ENCODE measurements at places on chromosomes 5 and 9. TPM values are rescaled to one million over a fixed set of nuclear protein-coding genes. Genes with fewer than 3 reads are reported as not detected.

The TMEM171 gene
- total RNA-seq, result 1.7 TPM

The CD14 gene
- 1.5 TPM for total RNA-seq

DNA sequence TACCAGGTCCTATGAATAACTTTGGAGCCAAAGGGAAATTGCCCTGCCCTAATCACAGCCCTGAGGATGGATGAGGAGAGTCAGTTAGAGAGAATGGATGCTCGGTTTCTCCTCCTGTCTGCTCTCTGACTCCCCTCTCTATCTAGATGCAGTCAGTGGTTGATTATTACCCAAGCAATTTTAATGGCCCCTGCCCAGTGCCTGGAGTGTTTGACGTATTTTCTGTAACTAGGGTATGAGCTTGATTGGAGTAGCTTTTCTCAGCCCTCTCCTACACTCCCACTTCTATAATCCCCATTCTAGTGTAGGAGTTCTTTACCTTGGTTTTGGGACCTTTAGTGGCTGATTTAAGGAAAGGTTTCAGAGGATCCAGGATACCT lies 60.4 kb downstream of the DOCK2 start:
- DNase-seq, result no peak

GRCh38 chr9:3848445-3849114 lies 322.8 kb upstream of the RFX3 start:
- DNase-seq, result no peak

The KIAA1958 gene
- total RNA-seq, result 3.5 TPM

GRCh38 chr5:17918373-17919104 lies 284.3 kb downstream of the TAF11L14 start:
- DNase-seq, result no peak

DNA sequence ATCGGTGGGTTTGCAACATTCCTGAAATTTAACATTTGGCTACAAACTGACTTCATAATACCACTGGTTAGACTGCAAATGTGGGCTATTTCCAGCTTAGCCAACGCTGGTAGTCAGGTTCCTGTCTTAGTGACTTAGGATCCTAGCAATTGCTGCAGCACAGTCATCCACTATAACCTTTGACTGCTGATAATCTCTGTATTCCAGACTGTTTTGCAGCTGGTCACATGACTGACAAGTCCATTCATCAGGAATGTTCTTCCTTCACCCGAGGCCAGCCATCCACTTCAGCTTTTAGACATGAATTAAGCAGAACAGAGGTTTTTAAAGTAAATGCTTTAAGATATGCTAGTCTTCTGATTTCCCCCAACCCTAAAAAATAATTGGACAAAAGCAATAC lies 425.9 kb upstream of the MPDZ start:
- DNase-seq, result peak; percentile 15

The EQTN gene
- total RNA-seq, result not detected

DNA sequence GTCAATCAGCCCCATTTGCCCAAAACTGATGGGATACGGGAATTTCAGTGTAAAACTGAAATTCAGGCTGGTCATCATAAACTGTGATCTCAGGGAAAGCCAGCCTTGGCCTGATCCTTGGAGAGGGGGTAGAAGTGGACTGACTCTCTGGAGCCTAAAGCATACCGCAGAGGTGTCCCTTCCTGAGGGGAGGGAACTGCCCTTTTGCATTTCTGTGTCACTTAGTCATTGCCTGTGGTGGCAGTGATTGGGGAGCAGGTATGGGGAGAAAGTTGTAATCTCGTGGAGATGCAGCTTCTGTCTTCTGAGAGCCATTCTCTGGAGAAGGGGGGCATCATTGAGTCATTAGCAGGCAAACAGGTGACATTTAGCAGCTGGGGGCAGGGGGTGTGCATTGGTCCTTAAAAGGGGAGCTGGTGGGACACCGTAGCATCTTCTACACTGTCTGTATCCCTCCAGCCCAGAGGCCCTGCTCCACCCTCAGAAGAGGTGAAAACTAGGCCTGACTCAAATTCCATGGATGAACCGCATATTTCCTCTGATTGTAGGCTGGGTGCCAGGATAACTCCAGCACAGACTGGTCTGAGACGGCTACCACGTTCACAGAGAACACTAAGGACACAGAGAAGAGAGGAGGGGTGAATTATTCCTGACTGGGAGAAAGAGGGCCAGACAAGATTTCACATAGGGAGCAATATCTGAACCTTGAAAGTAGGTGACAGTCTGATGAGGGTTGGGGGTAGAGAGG lies 143.3 kb downstream of the SEC61B start:
- DNase-seq, result peak; percentile 73

DNA sequence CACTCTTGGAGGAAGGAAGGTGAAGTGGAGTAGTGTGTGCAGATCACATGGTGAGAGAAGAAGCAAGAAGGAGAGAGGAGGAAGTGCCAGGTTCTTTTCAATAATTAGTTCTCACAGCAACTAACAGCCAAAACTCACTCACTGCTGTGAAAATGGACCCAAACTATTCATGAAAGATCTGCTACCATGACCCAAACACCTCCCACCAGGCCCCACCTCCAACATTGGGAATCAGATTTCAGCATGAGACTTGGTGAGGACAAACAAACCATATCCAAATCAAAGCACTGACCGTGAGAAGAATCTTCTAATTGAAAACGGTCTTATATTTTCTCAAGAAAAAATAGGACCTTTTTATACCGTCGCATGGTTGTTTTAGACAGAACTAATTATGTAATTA lies 468.7 kb upstream of the TYRP1 start:
- DNase-seq, result no peak

The PRRX2 gene
- 34.2 TPM for total RNA-seq

The CSF1R gene
- total RNA-seq, result 0.26 TPM

- peak; percentile 50 for DNase-seq
Observed at GRCh38 chr9:136373300-136374182, at the start of gene CARD9. CARD9 (minus strand) TSS chr9:136373669; CDS start chr9:136372078, 1,591 bp downstream.

DNA sequence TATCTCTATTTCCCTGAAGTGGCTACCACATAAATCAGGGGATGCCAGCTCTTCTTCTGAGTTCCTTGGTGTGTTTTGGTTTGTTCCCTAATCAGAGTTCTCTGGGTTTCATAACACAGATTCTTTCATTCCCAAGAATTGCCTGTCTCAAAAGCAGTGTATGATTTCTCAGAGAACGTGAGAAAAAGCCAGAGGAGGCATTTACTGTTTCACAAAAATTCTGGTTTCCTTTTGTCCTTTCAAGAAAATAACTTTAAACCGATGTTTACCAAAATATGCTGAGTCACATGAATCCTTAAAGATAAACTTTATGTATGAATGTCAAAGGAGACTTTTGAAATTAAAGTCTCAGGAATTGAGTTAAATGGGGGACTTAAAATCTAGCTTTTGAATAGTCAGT lies 314.3 kb downstream of the EBF1 start:
- DNase-seq, result no peak

- no peak for DNase-seq
Observed at GRCh38 chr9:78858266-78858665, 561.3 kb downstream of the PSAT1 start.

The PCDHB13 gene
- 4.5 TPM for total RNA-seq

DNA sequence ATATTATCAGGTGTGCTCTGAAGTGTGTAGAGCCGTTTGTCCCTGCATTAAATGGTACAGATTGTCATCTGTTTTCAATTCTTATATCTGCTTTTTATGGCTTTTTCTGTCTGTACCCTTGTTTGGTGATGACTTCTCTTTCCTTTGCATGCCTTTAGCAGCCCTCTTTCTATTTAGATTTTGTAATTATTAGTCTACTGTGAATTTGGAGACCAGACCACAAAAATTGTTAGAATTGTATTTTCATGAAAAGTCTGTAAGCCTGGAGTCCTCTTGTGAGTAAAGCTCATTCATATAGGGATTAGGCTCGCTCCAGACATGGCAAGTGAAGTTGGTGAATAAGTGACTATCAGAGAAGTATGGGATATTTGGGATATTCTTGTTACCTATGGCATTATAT lies 41.7 kb downstream of the NFX1 start:
- no peak for DNase-seq

DNA sequence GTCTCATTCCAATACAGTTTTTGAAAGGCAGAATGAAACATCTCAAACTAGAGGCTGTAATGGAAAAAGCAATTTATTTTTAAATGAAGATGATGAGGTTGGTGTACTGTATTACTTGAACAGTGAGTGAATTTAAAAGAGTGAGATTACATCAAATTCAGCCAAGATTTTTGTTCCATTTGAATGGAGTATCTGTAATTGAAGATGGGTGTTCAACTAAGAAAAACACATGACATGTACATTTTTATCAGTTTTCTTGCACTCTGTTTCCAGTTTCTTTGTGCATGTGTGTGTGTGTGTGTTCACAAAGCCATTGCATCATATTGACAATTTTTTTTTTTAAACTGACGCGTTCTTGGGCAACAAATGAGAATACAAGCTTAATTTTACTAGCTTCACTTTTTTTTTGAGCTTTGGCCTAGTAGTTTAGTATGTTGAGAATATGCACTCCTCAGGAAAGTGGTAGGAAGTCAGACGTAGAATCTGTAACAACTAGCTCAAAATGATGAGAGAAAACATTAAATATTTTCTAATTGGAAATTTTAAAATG lies 243.5 kb downstream of the MAST4 start:
- DNase-seq, result no peak

GRCh38 chr5:172151661-172152210 lies 36.3 kb downstream of the STK10 start:
- DNase-seq, result no peak

DNA sequence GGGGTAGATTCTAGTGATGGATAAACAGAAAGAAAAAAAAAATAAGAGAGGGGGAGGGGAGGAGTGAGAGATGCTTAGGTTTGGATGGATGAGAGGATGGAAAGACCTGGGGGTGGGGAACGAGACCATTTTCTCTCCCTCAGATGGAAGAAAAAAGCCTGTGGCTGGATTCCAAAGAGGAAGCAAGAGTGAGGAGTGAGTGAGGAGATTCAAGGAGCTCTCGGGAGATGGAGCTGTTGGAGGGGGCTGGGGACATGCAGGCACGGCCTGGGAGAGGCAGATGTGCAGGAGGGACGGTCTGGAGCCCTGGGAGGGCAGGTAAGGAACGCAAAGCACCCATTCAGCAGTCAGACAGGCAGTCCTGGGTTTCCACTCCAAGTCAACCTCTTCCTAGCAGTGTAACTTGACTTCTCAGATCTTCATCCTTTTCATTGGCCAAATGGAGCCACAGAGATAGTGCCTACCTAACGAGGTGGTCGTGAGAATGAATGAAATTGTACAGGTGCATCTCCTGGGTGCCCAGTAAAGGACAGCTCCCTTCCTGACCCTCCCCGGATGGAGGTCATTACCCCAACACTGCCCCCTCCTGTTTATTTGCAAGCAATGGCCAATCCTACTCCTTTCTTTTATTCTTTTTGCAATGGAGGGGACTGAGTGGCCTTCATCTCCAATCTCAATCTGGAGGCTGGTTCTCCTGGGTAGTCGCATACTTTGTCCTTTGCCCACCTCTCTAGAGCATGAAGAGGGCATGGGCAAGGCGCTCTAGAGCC lies 52.2 kb downstream of the PCDH1 start:
- no peak for DNase-seq

The CD274 gene
- 11.9 TPM for total RNA-seq

DNA sequence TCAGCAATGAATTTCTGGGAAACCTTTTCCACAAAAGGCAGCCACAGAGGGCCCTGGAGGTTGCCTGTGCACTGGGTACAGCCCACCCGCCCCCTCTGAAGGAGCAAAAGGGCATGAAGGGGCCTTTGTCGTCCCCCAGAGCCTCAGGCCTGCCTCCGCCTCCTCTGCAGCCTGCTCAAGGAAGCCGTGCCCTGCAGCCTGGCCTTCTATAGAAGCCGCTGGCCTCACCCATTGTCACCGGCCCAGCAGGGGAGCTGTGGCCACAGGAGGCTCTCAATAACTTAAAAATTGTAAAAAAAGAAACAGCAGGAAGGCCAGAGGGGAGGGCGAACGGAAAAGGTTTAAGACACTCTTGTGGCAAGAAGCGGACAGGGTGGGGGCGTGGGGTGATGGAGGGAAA lies 213.3 kb downstream of the IRX2 start:
- DNase-seq, result no peak

DNA sequence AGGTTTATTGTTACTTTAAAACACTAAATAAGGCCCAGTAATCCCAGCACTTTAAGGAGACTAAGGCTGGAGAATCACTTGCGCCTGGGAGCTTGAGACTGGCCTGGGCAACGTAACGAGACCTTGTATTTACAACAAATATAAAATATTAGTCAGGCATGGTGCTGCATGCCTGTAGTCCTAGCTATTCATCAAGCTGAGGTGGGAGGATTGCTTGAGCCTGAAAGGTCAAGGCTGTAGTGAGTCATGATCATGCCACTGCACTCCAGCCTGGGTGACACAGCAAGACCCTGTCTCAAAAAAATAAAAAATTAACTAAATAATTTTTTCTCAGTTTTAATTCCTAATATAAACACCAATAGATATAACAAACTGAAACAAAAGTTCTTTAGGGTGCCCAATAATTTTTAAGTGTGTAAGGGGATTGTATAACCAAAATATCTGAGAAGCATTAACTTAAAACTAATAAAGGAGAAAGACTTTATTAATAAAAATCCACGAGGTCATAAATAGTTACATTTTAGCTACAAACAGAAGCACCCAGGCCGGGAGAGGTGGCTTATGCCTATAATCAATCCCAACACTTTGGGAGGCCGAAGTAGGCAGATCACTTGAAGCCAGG lies 32.7 kb downstream of the FAM13B start:
- peak; percentile 41 for DNase-seq

- peak; percentile 41 for DNase-seq
Observed at GRCh38 chr9:127567035-127567729, 44.9 kb upstream of the STXBP1 start.

DNA sequence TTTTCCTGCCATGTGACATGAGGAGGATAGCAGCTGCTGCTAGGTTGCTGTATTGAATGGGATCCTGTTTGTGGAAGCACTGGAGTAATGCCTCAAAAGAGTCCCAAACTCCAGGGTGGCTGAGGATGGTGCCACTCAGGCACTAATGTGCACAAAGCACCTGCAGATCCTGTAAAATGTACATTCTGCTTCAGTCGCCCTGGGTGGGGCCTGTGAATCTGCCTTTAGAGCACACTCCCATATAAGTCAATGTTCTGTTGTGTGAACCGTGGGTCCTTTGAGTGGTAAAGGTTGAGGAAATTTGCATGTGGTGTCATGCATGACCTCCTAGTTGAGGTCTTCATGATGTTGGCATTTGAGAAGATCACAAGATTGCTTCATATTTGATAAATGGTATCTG lies 31.6 kb upstream of the ANKRD18A start:
- no peak for DNase-seq

The MYO10 gene
- 99.4 TPM for total RNA-seq

GRCh38 chr5:4511996-4512656 lies 628.0 kb upstream of the ADAMTS16 start:
- no peak for DNase-seq

GRCh38 chr9:23596913-23597634 lies 229.0 kb downstream of the ELAVL2 start:
- DNase-seq, result no peak

- DNase-seq, result no peak
Observed at GRCh38 chr5:76225336-76225735, 142.2 kb downstream of the SV2C start.

Measured in HFFc6 (cell line).